ENCODE measurements at places on chromosomes 5 and 9.
A peak's percentile ranks its signal among the peaks of the same experiment; 100 is the strongest.

DNA sequence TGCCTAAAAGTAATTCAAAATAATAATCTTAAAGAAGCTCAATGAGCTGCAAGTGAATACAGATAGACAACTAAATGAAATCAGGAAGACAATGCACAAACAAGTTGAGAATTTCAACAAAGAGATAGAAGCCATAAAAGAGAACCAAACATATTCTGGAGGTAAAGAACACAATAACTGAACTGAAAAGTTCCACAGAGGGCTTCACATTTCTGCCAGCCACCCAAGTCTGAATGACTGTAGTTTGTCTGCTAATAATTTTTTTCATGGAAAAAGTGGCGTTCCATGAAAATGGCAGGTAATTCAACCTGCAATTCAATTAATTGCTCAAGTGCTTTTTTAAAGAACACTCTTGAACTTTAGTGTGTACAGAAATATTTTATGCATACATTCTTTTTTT is 251.3 kb downstream of the KDM4C start:
- H3K36me3 ChIP-seq: peaks cover 36% of the 10 kb centered on the region
- no peaks in the 10 kb centered on the region for H3K27me3 ChIP-seq
- no peak overlapping the region for H3K27ac ChIP-seq
- peaks cover 13% of the 10 kb centered on the region for H3K4me1 ChIP-seq

GRCh38 chr5:102971676-102972293 is 148.2 kb downstream of the GIN1 start:
- no peak for DNase-seq
- H3K27ac ChIP-seq: no peak overlapping the region
- H3K4me3 ChIP-seq: no peak overlapping the region
- H3K36me3 ChIP-seq: 0 out of 2 replicates have a peak, but pooled peaks cover 3% of the 10 kb centered on the region

GRCh38 chr5:57696825-57697570 is 214.4 kb upstream of the ACTBL2 start:
- DNase-seq: no peak
- H3K36me3 ChIP-seq: no peaks in the 10 kb centered on the region
- H3K27ac ChIP-seq: peak overlapping the region; percentile 6
- no peak overlapping the region for H3K4me3 ChIP-seq
- H3K4me1 ChIP-seq: peaks cover 34% of the 10 kb centered on the region

DNA sequence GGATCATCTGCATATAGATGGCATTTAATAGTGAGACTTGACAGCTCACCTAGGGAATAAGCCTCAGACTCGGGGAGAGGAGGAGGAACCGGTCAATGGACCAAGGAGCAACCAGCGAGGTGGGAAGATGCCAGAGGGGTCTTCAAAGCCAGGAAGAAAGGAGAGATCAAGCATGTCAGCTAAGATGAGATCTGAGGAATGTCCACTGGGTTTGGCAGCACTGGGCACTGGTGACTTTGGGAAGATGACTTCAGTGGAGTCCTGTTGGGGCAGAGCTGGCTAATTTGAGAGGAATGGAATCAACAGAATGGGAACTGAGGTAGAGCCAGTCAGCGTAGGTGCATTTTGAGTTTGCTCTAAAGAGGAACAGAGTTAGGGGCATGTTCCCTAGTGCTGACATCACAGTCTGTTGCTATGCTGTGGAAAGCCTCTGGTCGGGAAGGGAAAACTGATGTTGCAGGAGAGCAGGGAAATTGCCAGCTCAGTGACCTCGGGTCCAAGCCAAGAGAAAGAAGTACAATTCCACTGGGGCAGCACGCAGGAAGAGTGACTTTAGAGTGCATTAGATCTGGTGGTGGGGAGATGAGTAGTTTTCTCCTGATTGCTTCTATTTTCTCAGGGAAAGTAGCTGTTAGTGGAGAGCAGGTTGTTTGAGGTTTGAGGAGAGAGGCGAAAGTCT is 56.9 kb downstream of the ZNF618 start:
- DNase-seq: no peak
- H3K27ac ChIP-seq: no peak overlapping the region
- no peaks in the 10 kb centered on the region for H3K27me3 ChIP-seq
- H3K4me1 ChIP-seq: peaks cover 7% of the 10 kb centered on the region
- H3K4me3 ChIP-seq: no peak overlapping the region

DNA sequence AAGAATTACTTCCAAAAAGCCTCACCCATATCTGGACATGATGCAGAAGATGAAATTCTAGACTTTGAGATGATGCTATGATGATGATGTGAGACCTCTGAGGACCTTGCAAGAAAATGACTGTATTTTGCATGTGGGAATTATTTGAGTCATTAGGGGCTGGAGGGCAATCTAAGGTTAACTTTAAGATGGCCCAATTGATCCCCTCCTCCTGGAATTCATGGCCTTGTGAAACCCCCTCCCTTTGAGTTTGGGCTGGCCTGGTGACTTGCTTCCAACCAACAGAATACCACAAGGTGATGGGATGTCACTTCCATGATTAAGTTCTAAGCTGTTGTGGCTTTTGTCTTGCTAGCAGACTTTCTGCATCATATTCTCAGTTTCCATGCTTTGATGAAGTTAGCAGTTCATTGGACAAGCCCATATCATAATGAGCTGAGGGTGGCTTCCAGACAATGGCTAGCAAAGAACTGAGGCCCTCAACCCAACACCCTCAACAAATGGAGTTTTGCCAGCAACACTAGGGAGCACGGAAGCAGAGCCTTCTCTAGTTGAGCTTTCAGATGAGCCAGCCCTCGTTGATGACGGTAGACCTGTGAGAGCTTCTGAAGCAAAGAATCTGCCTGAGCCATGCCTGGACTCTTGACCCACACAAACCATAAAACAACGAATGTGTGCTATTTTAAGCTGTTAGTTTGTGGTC is 7.4 kb upstream of the AMACR start:
- H3K27ac ChIP-seq: no peak overlapping the region
- H3K4me3 ChIP-seq: no peak overlapping the region
- H3K4me1 ChIP-seq: peaks cover 3% of the 10 kb centered on the region
- DNase-seq: no peak

DNA sequence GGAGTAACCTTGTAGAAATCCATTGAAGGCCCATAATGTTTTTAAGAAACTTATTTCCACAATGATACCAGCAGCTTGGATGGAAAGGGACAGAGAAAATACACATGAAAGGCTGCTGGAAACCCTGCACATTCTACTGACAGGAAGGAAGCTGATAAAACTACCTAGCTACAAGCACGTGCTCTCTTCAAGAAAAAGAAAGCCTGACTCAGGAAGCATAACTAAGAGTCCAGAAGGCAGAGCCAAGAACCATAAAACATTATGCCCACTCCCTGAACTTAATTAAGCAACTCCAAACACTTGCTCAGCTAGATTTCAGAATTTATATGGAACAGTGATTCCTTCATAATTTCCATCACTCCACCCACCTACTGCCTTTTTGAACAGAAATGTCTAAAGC is 430.8 kb downstream of the SEMA5A start:
- H3K4me1 ChIP-seq: no peaks in the 10 kb centered on the region
- no peak for DNase-seq
- no peaks in the 10 kb centered on the region for H3K27me3 ChIP-seq
- no peak overlapping the region for H3K27ac ChIP-seq
- H3K4me3 ChIP-seq: no peak overlapping the region
- H3K36me3 ChIP-seq: peaks cover 22% of the 10 kb centered on the region

DNA sequence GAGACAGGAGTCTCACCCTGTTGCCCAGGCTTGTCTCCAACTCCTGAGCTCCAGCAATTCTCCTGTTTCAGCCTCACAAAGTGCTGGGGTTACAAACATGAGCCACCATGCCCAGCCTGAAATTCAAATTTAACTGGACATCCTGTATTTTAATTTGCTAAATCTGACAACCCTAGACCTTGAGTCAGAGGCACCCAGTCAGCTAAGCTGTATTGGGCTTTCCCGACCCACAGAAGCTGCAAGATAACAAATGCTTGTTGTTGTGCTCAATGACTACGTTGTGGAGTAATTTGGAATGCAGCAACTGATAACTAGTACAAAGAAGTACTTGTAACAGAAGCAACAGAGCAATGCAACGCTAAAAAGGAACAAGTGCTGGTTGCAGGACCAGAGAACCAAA is 533.1 kb downstream of the NTRK2 start:
- no peak overlapping the region for H3K27ac ChIP-seq
- no peak for DNase-seq
- H3K36me3 ChIP-seq: peaks cover under 1% of the 10 kb centered on the region
- no peaks in the 10 kb centered on the region for H3K27me3 ChIP-seq

GRCh38 chr9:113409481-113409880 is 994 bp downstream of the POLE3 start:
- H3K36me3 ChIP-seq: peaks cover 27% of the 10 kb centered on the region
- H3K4me1 ChIP-seq: peaks cover 18% of the 10 kb centered on the region
- H3K4me3 ChIP-seq: peak overlapping the region; percentile 87
- H3K27me3 ChIP-seq: no peaks in the 10 kb centered on the region

Data from WTC11 (cell line).